ENCODE measurements at places on chromosomes 7 and 10. TPM values are rescaled to one million over a fixed set of nuclear protein-coding genes. Genes with fewer than 3 reads are reported as not detected.

Gene SLC29A4
- 1.8 TPM for total RNA-seq

Gene ELMO1
- total RNA-seq, result 121 TPM

Gene ZNF239
- total RNA-seq, result 2.5 TPM

Gene LIPN
- total RNA-seq, result not detected

Gene NPFFR1
- not detected for total RNA-seq

Gene RAB18
- 58.3 TPM for total RNA-seq

Gene TEX47
- total RNA-seq, result not detected

Gene FEZF1
- total RNA-seq, result not detected

Gene PANK1
- 4.8 TPM for total RNA-seq

Gene FAM53B
- 20.9 TPM for total RNA-seq

Gene FAM20C
- 0.88 TPM for total RNA-seq

Gene BRAT1
- 40.9 TPM for total RNA-seq

Gene IGF2BP3
- 2.7 TPM for total RNA-seq

Gene COL13A1
- not detected for total RNA-seq

Gene CNTNAP2
- total RNA-seq, result not detected

Gene NKX1-2
- total RNA-seq, result not detected

Gene ZNF783
- 27.4 TPM for total RNA-seq

Gene ANKRD2
- total RNA-seq, result not detected

Gene PDE1C
- total RNA-seq, result not detected

Gene CCL24
- not detected for total RNA-seq

Gene CYP2E1
- total RNA-seq, result 0.33 TPM

Gene DLD
- total RNA-seq, result 113 TPM

Gene CPVL
- total RNA-seq, result not detected

Gene PRPS1L1
- total RNA-seq, result not detected

Gene CREB5
- total RNA-seq, result not detected

Gene SCIN
- total RNA-seq, result not detected

Gene CDHR1
- 0.33 TPM for total RNA-seq

Gene CYP2C8
- total RNA-seq, result not detected

Gene GIMAP1
- 4.9 TPM for total RNA-seq

Gene NEURL1
- total RNA-seq, result 2.8 TPM

Gene C10orf53
- total RNA-seq, result not detected

Gene APBB1IP
- total RNA-seq, result 40.0 TPM

Gene LRRC4
- total RNA-seq, result 2.2 TPM

Gene SERPINE1
- total RNA-seq, result 0.45 TPM

Gene PKD1L1
- total RNA-seq, result 0.05 TPM

Gene CLRN3
- not detected for total RNA-seq

Gene BAMBI
- 0.31 TPM for total RNA-seq

Gene NPC1L1
- not detected for total RNA-seq
